RPMI8226 (cell line): ENCODE measurements at places on chromosomes 4 and X.
A peak's percentile ranks its signal among the peaks of the same experiment; 100 is the strongest.

DNA sequence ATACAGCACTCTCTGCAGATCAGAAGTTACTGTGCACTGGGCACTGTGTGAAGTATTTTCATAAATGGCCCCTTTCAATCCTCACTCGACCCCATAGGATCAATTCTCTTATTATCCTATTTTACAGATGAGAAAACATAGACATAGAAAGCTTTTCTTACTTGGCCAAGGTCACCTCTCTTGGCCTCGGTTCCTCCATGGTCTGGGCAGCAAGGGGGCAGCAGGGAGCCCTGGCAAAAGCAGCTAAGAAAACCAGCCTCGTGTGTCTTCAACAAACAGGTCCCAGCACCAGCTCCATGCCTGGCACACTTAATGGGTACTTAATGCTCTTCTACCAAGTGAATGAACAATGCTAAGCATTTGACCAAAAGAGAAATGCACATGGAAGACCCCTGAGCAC is 34.4 kb downstream of the BST1 start:
- no peak for DNase-seq

DNA sequence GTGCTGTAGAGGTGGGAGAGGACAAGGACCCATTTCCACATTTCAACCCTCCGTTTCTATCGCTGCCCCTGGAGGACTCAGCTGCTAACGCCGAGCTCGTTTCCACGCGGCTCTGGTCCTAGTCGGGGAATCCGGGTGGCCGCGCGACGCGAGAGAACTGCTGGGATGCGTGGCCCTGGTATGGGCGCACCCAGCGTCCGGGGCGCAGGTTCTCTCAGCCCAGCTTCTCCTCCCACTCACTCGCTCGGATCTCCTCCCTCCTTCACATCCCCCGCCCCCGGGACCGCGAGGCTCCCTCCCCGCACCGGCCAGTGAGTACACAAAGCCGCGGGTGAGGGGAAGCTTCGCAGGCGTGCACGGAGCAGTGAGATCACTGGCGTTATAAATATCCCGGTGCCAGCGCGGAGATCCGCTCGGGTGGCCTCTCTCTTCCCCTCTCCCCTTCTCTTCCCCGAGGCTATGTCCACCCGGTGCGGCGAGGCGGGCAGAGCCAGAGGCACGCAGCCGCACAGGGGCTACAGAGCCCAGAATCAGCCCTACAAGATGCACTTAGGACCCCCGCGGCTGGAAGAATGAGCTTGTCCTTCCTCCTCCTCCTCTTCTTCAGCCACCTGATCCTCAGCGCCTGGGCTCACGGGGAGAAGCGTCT is at the start of gene FGF5:
Gene FGF5, plus strand, starts transcription at position 412 of the 649 bp plus-strand sequence. Its CDS starts 161 bp downstream, at position 573.
- DNase-seq: peak; percentile 9

GRCh38 chr4:113584407-113585150 is 177.0 kb downstream of the CAMK2D start:
- DNase-seq: no peak

- no peak for DNase-seq
Observed at GRCh38 chr4:185099940-185100339, 43.1 kb upstream of the SLC25A4 start.

- peak; percentile 7 for DNase-seq
Observed at GRCh38 chr4:130808492-130808891, 1712.5 kb downstream of the C4orf33 start.

GRCh38 chr4:25030277-25031076 is at the start of gene LGI2:
Gene LGI2 (minus strand): TSS chr4:25030946. CDS start chr4:25030693, 253 bp downstream.
- DNase-seq: peak; percentile 52

DNA sequence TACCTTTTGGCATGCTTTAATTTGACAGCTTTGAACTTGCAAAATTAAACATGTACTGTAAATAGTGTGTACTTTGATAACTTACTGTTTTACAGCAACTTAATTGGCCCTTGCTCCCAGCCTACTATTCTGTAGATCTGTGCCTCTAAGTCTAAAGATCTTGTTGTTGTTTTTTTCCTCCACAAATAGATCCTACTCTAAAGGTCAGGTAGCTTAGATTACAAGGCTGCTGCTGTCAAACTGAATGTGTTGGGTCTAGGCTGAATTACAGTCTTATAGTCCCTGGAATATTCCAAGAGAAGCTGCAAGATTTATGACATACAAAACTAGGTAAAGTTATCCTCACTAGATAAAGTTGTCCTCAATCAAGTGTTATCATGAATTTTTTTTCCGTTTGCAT is 18.7 kb downstream of the DIAPH2 start:
- DNase-seq: no peak

GRCh38 chrX:87805829-87806490 is 288.4 kb downstream of the KLHL4 start:
- no peak for DNase-seq
